Activated CD4-positive, CD25-positive, alpha-beta regulatory T cell (primary cell): ENCODE measurements at places on chromosomes 7 and 10.

DNA sequence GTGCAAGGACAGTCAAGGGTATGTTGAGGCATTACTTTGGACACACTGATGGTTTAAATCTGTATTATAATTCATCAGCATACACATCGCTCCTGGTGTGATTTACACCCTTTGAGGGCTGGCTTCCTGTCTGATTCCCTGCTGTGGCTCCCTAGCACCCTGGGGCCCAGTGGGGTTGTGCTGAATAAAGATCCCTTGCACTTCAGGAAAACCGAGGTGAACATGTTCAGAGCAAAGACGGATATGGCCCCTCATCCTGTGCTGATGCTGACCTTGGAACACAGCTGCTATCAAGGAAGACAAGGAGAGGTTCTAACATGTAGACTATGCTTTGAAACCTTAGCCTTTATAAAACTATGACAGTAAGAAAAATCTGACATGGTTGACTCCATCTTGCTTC, 84.6 kb upstream of the UNC5B start:
- no peak for DNase-seq

DNA sequence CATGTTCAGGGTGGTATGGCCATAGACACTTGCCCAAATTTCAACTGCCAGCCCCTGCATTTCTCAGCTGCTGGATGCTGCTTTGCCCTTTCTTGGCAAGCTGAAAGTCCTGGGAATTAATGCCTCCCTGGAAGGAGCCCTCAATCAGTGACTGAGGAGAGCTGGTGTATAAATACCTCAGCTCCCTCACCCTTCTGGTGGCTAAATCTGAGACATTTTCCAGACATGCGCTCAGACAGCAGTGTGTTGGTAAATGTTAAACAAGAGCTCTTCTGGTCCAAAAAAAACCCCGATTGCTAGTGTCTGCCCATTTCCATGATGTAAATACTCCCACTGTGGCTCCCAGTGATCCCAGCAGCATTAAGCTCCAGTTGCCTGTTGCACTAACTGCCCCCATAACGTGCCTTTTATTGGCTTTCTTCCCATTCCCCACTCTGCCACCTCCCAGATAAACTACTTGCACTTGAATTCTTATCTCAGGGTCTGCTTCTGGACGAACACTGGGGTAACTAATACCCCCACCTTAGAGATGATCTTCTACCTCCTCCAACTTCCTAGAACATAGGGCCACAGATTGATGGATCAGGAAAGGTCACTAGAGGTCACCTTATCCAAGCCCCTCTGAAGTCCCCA, 6.7 kb upstream of the MYH16 start:
- DNase-seq: no peak

GRCh38 chr10:95815701-95816240, 59.8 kb downstream of the ENTPD1 start:
- no peak for DNase-seq

GRCh38 chr10:88262591-88263234, 320.4 kb downstream of the RNLS start:
- DNase-seq: no peak

GRCh38 chr7:68770649-68771048, 827.6 kb upstream of the AUTS2 start:
- DNase-seq: no peak

DNA sequence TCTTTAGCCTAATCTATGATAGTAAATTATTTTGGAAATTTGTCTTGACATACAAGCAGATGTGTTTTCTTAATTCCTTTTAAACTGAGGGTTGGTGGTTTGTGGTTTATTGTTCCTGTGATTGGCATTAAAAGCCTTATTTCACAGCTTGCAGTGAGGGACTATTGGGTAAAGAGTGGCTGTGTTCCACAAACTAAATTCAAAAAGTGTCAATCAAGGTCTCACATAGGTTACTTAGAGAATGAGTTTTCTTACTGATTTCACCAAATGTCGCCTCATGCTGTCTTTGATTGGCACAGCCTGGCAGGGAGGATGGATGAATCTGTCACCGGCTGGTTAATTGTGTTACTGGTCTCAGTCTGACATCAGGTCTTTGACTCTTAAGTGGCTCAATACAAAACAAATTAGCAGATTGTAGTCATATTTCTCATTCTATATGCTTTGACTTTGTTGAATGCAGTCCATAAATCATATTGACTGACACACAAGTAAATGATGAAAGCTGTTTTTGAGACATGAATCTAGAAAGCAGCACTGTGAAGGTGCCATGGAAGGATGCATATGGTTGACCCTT, 66.8 kb upstream of the CYP26C1 start:
- DNase-seq: no peak

DNA sequence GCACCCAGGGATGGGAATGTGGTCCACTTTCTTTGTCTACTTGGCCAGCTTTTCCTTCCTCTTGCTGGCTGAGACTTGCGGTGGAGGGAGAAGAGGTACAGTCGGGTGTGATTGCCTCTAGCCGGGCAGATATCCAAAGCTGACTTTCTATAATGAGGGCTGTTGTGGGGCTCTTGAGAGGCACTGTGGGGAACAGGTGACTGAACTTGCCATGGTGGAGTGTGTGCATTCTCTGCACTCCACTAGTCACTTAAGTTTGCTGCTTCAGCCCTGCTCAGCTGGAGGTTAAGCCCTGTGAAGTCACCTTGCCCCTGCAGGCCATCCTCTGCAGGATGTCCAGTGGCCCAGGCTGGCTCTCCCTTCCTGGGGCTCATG, 116.6 kb downstream of the AOAH start:
- no peak for DNase-seq
